Right renal cortex interstitium (tissue), 3 donors: ENCODE measurements at places on chromosomes 1 and 21. TPM values are rescaled to one million over a fixed set of nuclear protein-coding genes. Genes with fewer than 3 reads are reported as not detected.

The TTF2 gene
- 20.1 TPM for polyA plus RNA-seq

The SPATA17 gene
- 15.8 TPM for polyA plus RNA-seq

The ZNF648 gene
- polyA plus RNA-seq, result 0.39 TPM

The CACYBP gene
- polyA plus RNA-seq, result 139 TPM

The CYP4Z1 gene
- 0.12 TPM for polyA plus RNA-seq

The S100A10 gene
- polyA plus RNA-seq, result 239 TPM

The GJB4 gene
- 0.28 TPM for polyA plus RNA-seq

The LCE1D gene
- not detected for polyA plus RNA-seq

DNA sequence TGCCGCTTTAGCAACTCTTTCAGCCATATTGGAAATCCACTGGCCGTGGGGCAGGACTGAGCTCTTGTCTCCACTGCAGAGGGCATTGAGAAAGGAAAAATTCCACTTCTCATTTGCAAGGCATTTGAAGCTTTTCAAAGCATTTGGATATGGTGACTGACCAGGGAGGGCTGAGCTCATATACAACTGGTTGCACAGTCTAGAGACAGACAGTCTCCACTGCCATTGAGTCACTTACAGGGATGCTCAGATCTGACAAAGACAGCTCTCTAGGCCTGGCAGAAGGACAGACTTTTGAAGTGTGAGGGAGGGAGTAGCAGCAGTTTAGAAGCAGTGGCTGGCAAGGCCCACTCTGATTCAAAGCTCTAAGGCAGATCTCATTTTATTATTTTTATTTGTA lies 24.2 kb downstream of the NCF2 start:
- DNase-seq, result no peak

GRCh38 chr1:25575191-25575590 lies 31.8 kb downstream of the LDLRAP1 start:
- DNase-seq, result no peak

GRCh38 chr1:211490038-211490678 lies 1.8 kb downstream of the RD3 start:
- no peak for DNase-seq

- peak; percentile 19 for DNase-seq
Observed at GRCh38 chr1:110783292-110783918, 89.5 kb upstream of the CD53 start.

DNA sequence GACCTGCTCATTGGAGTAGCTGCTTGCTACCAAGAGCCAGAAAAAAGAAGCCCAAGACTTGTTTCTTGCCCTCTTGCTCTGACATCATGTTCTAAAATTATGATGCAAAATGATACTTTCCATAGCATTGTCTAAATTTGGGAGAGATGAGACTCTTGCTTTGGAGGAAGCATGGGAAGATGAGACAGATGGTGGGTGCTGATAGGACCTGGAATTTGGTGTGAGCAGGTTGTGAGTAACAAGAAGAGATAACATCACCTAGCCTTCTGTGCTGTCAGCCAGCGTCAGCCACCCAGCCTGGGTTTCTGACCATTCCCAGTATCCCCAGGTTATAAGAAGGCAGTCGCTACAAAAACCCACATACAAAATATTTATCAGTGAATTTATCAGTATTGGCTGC lies 67.1 kb upstream of the GCLM start:
- no peak for DNase-seq

DNA sequence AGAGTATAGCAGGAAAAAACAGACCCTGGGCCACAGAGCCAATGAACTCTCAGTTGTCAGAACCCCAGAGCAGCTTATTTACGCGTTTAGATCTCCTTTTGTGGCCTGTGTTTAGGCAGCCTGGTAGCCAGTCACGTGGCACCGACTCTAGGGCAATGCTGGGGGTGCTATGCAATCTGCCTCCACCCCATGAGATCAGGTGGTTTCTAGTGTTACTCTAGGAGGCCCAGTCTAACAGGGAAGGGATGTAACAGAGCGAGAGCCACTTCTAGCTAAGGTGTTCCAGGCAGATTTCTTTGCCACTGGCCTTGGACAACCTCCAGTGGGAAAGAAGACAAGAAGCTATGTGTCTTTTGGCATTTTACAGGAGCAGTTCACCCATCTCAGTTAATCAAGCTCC lies 12.0 kb upstream of the A3GALT2 start:
- no peak for DNase-seq

DNA sequence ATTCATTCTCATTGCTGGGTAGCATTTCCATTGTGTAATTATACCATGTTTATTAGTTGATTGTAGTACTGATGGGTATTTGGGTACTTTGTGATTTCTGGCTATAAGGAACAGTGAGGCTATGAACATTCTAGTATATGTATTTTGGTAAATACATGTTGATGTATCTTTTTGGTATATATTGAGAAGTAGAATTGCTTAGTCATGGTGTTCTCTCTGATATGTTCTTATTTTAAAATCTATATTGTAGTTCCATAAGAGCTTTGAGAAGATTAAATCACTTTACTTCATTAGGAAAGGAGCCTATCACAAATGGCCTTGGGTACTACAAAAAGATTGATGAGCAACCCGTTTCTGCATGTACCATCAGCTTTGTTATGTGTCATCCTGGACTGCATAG lies 13.4 kb downstream of the MIXL1 start:
- DNase-seq, result no peak

DNA sequence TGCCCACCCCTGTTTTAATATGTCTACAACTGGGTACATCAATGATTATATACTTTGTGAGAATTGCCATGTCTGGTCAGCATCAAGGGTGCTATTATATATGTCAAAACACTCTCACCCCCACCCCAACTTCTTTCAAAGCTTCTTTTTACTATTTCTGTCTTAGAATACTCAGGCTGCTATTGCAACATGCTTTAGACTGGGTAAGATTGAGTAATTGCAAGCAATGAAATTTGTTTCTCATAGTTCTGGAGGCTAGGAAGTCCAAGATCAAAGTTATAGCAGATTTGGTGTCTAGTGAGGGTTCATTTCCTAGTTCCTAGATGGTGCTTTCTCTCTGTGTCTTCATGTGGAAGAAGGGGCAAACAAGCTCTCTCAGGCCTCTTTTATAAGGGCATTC lies 100.5 kb upstream of the KCNK1 start:
- DNase-seq, result no peak

- DNase-seq, result no peak
Observed at GRCh38 chr1:2345297-2346075, 45.9 kb downstream of the MORN1 start.

- no peak for DNase-seq
Observed at GRCh38 chr1:178232949-178233348, 139.0 kb downstream of the RASAL2 start.

DNA sequence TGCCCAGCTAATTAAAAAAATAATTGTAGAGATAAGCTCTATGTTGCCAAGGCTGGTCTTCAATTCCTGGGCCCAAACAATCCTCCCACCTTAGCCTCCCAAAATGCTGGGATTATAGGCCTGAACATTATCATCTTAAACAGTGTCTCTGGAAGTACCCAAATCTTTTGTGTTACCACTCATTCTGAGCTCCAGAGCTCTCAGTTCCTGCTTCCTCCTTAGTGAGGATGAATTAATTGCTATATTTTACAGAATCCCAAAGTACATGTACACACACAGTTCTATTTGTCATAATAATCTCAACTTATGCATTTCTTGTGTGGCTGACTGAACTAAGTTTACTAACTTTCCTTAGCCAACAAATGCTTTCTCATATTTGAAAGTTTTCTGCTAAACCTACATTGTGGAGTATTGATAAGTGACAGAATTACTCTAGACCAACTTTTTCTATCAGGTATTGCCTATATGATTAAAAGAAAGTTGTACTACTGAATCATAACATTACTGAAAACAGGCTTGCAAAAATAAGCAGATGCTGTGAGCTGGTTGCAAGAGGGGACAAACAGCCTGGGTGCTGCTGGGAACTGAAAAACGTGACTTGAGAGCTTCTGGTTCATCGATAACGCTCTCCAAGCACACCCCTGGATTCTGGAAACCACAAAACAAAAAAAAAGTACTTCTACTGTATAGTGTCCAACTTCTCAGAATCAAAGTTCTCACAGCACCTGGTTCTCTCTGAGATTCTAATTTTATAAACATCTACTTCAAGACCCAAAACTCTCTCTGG lies 15.3 kb downstream of the VAV3 start:
- DNase-seq, result no peak

DNA sequence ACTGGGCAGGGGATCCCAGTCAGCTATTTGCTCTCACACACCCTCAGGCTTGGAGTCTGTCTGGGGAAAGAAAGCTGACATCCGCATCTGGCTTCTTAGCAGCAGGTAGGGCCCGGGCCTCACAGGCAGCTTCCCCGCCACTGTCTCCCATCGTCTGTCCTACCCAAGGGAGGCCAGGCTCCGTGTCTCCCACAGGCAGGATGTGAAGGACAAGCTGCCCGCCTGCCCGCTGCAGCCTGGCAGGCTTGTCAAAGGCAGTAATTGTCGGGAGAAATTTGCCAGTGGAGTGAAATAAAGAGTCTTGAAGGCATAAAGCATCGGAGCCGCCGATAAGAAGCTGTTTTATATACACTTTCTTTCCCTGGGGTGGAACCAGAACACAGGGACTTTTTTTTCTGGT lies 44.0 kb upstream of the DISP3 start:
- DNase-seq, result no peak

GRCh38 chr21:43693981-43694380 lies 24.9 kb upstream of the PDXK start:
- DNase-seq, result no peak

GRCh38 chr1:170630977-170631376 lies 33.0 kb upstream of the PRRX1 start:
- DNase-seq, result no peak
